ENCODE measurements at places on chromosomes 4 and X. TPM values are rescaled to one million over a fixed set of nuclear protein-coding genes. Genes with fewer than 3 reads are reported as not detected.

The MID1 gene
- 0.90 TPM for total RNA-seq

DNA sequence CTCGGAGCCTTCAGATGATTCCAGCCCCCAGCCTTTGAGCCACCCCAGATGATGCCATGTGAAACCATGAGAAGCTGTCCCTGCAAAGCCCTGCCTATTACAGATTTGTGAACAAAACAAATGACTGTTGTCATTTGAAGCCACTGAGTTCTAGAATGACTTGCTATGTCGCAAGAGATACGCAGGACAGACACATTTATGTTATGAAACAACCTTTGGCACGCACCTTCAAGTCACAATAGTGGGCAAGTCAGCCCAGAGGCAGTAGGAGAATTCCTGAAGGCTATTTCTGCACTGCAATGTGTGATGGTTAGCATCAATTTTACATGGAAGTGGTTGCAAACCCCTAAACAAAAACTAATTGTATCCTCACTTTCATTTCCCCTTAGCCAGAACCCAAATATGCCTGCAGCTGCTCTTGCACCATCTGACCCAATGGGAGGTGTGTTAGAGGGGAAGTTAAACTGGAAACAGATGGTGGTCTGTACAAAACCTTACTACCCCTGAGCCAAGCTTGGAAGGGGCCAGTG lies 174.4 kb upstream of the ATP6AP2 start:
- no peak overlapping the region for H3K27ac ChIP-seq
- no peaks in the 10 kb centered on the region for H3K36me3 ChIP-seq
- no peak for DNase-seq
- H3K4me3 ChIP-seq, result no peak overlapping the region
- H3K27me3 ChIP-seq, result no peaks in the 10 kb centered on the region

DNA sequence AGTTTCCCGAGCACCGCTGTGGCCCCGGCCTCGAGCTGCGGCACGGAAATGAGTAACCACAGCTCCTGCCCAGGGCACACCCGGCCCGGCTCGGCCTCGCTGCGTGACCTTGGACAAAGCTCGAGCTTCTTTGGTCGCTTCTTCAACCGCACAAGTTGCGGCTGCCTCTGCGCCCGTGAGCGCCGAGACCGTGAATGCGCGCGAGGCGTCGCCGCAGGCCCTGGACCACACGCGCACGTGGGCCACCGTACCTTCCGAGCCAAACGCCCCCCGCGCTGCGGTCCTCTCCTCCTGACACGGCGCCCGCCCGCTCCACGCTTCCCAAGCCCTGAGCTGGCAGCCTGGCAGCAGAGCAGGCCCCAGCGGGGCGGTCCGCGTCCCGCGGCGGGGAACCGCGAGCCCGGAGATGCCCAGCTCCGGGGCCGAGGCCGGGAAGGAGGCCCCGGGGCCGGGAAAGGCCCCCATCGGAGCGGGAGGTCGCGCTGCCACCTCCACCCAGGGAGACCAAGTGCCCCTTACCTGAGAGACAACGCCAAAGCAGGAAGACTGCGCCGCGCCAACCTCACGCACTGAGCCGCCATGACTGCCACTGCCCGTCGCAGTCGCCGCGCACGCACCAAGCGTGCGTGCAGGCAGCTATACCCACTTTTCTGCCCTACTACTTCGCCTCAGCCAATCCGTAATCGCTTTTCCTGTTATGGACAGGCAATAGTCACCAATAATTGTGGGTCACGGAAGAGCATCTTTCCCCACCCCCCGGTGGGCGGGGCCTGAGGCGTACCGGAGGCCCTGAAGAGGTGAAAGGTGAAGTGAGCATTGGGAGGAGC lies at the start of gene GRPEL1:
TSS of gene GRPEL1 (minus strand) at position 613 of the 827 bp plus-strand sequence. CDS start at position 581, 32 bp downstream.
- DNase-seq, result peak; percentile 100
- peaks cover 5% of the 10 kb centered on the region for H3K36me3 ChIP-seq
- peak within 1 kb of the TSS; percentile 84 for H3K4me3 ChIP-seq
- H3K27ac ChIP-seq, result peak within 1 kb of the TSS; percentile 93
- peaks cover 23% of the 10 kb centered on the region for H3K4me1 ChIP-seq

GRCh38 chr4:151854731-151855130 lies 93.9 kb upstream of the GATB start:
- H3K36me3 ChIP-seq, result no peaks in the 10 kb centered on the region
- no peaks in the 10 kb centered on the region for H3K27me3 ChIP-seq
- H3K4me3 ChIP-seq, result no peak overlapping the region
- no peak overlapping the region for H3K27ac ChIP-seq

The CLNK gene
- not detected for total RNA-seq

DNA sequence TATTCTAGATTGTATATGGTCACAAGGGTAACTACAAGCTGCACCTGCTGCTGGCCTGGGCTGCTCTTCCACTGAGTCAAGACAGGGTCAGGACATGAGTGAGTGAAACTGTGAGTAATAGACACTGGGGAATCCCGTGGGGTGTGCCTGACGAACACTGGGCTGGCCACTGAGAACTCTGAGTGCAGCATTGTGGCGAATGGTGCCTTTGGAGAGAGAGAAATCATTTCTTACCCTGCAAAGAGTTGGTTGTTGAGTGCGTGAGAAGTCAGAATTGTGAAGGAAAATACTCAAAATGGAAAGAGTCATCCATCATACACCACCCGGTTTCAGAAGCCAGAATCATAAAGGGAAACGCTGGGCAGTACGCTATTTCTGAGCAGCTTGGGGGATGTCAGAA lies 43.1 kb upstream of the LSM6 start:
- H3K27me3 ChIP-seq, result no peaks in the 10 kb centered on the region
- no peak for DNase-seq
- no peaks in the 10 kb centered on the region for H3K4me1 ChIP-seq
- no peak overlapping the region for H3K4me3 ChIP-seq
- H3K27ac ChIP-seq, result no peak overlapping the region
- no peaks in the 10 kb centered on the region for H3K36me3 ChIP-seq

DNA sequence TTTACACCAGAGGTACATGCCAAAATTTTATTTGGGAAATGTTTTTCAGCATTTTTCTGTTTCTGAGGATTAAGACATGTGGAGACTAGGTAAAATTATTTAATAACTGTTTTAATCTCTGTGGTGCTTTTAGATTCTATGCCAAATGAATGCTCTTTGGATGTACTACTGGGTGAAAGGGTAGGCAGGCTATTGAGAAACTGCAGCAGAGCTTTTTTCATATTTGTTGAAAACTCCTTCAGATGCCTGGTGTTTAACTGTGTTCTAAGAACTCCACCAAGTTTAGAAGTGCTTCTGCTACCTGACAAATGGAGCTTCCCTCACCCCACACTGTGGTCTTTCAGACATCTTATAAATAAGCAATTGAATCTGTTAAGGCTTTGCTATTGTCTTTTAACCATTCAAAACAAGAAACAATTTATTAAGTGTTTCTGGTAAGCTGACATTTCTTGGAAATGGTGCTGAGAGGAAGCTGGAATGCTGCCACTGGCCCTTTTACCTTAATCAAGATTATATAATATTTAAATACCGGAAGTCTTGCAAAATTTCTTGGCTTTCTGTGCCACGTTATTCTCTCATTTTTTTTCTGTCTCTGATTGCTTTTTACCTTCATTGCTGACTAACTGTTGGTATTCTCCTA lies 51.2 kb upstream of the CYSLTR1 start:
- no peak for DNase-seq
- no peaks in the 10 kb centered on the region for H3K4me1 ChIP-seq
- H3K27ac ChIP-seq, result no peak overlapping the region
- no peak overlapping the region for H3K4me3 ChIP-seq

GRCh38 chr4:168480931-168481611 lies 779 bp upstream of the DDX60L start:
- no peaks in the 10 kb centered on the region for H3K27me3 ChIP-seq
- H3K4me3 ChIP-seq, result peak overlapping the region; percentile 91
- H3K4me1 ChIP-seq, result peaks cover 25% of the 10 kb centered on the region
- H3K27ac ChIP-seq, result peak overlapping the region; percentile 94
- no peaks in the 10 kb centered on the region for H3K36me3 ChIP-seq

- no peaks in the 10 kb centered on the region for H3K4me1 ChIP-seq
- no peak overlapping the region for H3K27ac ChIP-seq
- no peak for DNase-seq
- no peaks in the 10 kb centered on the region for H3K27me3 ChIP-seq
- no peak overlapping the region for H3K4me3 ChIP-seq
These were observed 82.9 kb downstream of the HTT start for GRCh38 chr4:3157366-3157765.

DNA sequence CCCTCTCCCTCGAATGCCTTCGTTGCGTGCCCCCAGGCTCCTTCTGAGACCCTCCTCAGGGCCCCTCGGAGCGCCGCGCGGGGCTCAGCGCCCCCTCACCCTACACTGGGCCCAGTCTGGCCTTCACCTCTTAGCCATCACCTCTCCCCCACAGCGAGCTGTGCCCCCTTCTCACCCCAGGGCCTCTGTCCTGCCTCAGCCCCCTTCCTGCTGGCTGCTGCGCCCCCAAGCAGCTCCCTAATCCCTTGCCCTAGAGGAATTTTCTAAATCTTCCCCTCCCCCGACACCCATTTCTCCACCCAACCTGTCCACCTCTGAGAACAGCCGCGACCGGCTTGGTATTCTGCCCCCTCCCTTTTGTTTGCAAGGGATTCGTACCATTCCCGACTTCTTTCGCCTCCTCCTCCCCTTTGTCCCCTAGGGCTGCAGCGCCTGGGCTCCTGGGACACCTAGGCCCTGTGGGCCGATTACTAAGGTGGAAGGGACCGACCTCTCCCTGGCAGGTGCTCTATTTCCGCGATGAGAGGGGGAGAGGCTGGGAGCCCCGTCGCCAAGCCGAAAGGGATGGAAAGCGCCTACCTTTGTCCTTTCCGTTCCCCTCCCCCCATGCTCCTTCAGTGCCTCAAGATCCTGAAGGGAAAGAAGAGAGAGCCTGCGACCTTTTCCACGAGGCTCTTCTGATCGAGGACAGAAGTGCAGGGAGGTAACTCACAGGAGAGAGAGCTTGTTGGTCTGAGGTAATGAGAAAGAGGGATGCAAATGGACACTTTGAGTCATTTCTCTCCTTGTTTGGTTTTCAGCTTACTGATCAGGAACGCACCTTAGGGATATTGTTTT lies 10.9 kb downstream of the DLG3 start:
- no peak for DNase-seq
- H3K27me3 ChIP-seq, result no peaks in the 10 kb centered on the region

DNA sequence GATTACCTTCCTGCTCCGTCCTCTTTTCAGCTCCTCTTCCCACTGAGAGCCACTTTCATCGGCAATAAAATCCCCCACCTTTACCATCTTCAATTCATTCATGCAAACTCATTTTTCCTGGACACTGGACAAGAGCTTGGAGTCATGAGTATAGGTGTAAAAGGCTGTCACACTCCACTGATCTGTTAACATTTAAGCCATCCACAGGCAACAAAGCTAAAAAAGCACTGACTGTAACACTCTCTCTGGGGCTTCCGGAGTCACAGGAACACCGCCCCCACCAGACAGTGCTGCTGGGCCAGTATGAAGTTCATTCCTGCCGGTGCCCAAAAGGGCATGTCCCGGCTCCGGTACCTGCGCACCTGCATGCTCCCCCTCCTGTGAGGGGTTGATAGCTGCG lies 38.5 kb downstream of the MAGEB5 start:
- H3K4me3 ChIP-seq, result no peak overlapping the region
- no peak overlapping the region for H3K27ac ChIP-seq
- no peak for DNase-seq
- no peaks in the 10 kb centered on the region for H3K27me3 ChIP-seq
- H3K36me3 ChIP-seq, result no peaks in the 10 kb centered on the region

The ADH4 gene
- total RNA-seq, result 0.46 TPM

The FAM47A gene
- total RNA-seq, result not detected

DNA sequence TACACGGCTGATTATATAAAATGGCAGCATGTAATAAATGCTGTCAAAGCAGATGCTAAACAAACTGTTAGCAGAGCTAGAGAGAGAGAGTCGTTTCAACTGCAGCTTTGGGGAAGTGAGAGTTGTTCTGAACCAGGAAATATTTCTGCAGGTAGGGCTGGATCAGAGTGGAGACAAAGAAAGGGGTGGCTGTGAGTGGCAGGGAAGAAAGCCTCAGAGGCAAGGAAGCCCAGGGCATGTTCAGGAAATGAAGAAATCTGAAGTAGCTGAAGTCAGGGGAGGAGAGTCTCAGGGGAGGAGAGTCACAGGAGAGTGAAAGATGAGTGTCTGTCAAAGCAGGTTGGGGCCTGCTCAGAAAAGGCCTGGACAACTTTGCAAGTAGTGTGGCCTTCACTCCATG lies 48.4 kb upstream of the RPS6KA3 start:
- no peaks in the 10 kb centered on the region for H3K27me3 ChIP-seq
- no peak overlapping the region for H3K4me3 ChIP-seq
- DNase-seq, result no peak
- H3K4me1 ChIP-seq, result peaks cover 8% of the 10 kb centered on the region

DNA sequence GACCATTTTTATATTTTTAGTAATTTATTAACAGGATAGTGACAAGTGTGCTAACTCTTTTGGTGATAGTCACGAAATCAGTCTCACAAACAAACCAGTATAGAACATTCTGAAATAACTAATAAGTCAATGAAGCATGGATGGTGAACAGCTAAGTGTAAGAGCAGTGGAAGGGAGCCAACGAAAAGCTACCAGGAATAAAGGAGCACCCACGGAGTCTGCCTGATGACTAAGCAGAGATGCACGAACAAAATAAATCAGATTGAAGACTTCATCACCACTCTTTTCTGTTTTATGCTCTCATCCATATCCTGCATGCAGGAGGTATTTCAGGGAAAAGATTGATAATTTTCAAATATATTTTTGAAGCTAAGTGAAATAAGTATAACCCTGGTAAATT lies 891.1 kb upstream of the HS3ST1 start:
- no peaks in the 10 kb centered on the region for H3K27me3 ChIP-seq
- no peaks in the 10 kb centered on the region for H3K36me3 ChIP-seq
- no peak overlapping the region for H3K27ac ChIP-seq

- no peak for DNase-seq
- no peak overlapping the region for H3K4me3 ChIP-seq
- H3K27me3 ChIP-seq, result no peaks in the 10 kb centered on the region
- H3K4me1 ChIP-seq, result no peaks in the 10 kb centered on the region
- H3K36me3 ChIP-seq, result no peaks in the 10 kb centered on the region
- H3K27ac ChIP-seq, result no peak overlapping the region
These were observed 15.5 kb upstream of the HSD17B11 start for GRCh38 chr4:87406462-87406861.

The MAGEB17 gene
- not detected for total RNA-seq

The SCML2 gene
- total RNA-seq, result 1.6 TPM

The USP26 gene
- not detected for total RNA-seq

- H3K27me3 ChIP-seq, result no peaks in the 10 kb centered on the region
- H3K27ac ChIP-seq, result no peak overlapping the region
- no peak for DNase-seq
- no peaks in the 10 kb centered on the region for H3K36me3 ChIP-seq
- H3K4me1 ChIP-seq, result no peaks in the 10 kb centered on the region
These were observed 134.7 kb upstream of the FAM9C start for GRCh38 chrX:13179100-13179499.

The PFKFB1 gene
- total RNA-seq, result 21.8 TPM

The AMER1 gene
- 5.7 TPM for total RNA-seq

DNA sequence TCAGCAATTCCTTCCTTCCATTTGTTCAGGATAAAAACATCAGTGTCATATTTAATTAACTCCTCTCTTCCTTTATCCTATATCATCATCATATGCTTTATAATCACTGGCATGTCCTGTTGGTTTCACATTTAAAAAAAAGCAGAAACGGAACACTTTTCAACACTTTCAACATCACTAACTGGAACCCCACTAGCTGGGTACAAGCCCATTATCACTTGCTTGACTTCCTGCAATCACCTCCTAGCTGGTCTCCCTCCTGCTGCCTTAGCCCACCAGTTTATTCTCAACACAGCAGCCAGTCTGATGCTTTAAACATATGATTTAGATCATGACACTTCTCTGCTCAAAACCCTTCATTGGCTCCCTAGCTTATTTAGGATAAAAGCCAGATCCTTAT lies 116.4 kb upstream of the LSM6 start:
- H3K27me3 ChIP-seq, result no peaks in the 10 kb centered on the region
- no peak overlapping the region for H3K27ac ChIP-seq
- no peak overlapping the region for H3K4me3 ChIP-seq
- no peaks in the 10 kb centered on the region for H3K36me3 ChIP-seq

The PAGE2 gene
- total RNA-seq, result not detected

The ARHGAP4 gene
- total RNA-seq, result 5.1 TPM

The VGLL1 gene
- not detected for total RNA-seq

Data from psoas muscle (tissue), 8 donors.